Nephron progenitor cell (in vitro differentiated cells): ENCODE measurements at places on chromosomes 16 and 17.

- H3K36me3 ChIP-seq = peaks cover 6% of the 10 kb centered on the region
- H3K27ac ChIP-seq = peak overlapping the region; percentile 96
- peaks cover 73% of the 10 kb centered on the region for H3K4me1 ChIP-seq
- peak overlapping the region; percentile 70 for H3K4me3 ChIP-seq
- peaks cover 11% of the 10 kb centered on the region for H3K27me3 ChIP-seq
- peak; percentile 83 for DNase-seq
These were observed 1.9 kb downstream of the CCR10 start for GRCh38 chr17:42679492-42680330.

GRCh38 chr16:28082624-28083023, 19.1 kb upstream of the GSG1L start:
- H3K36me3 ChIP-seq = no peaks in the 10 kb centered on the region
- H3K27me3 ChIP-seq = peaks cover 5% of the 10 kb centered on the region
- no peak overlapping the region for H3K27ac ChIP-seq
- no peak for DNase-seq

GRCh38 chr16:46961373-46962353, 11.8 kb downstream of the DNAJA2 start:
- no peak for DNase-seq
- no peaks in the 10 kb centered on the region for H3K4me1 ChIP-seq
- H3K27me3 ChIP-seq = no peaks in the 10 kb centered on the region
- H3K36me3 ChIP-seq = peaks cover 79% of the 10 kb centered on the region
- no peak overlapping the region for H3K4me3 ChIP-seq

- peaks cover 40% of the 10 kb centered on the region for H3K4me1 ChIP-seq
- H3K27ac ChIP-seq = no peak overlapping the region
- H3K36me3 ChIP-seq = no peaks in the 10 kb centered on the region
- peaks cover 99% of the 10 kb centered on the region for H3K27me3 ChIP-seq
- no peak for DNase-seq
These were observed 3.3 kb downstream of the HNF1B start for GRCh38 chr17:37741341-37742115.

DNA sequence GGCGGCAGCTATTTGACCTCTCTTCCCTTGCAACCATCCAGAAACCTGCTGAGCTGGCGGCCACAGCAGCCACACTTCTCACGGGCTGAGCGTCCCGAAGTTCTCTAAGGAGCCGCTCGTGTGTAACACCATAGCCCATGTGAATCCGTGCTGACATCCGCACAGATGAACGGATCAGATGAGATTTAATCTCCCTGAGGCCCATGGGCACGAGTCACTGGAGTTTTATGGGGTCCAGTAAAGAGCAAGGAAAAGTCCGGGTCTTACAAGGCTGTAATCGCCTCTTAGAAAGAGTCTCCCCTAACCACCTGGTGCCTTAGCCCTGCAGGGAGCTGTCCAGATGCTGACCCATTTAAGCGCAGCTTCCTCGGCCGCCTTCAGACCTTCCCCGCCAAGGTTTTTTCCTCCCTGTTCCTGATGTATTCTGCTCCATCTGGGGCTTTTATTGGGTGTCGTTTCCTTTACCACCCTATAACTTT, 5.5 kb upstream of the CACNG5 start:
- peak overlapping the region; percentile 64 for H3K27ac ChIP-seq
- DNase-seq = peak; percentile 82
- H3K36me3 ChIP-seq = no peaks in the 10 kb centered on the region

- no peak overlapping the region for H3K27ac ChIP-seq
- H3K4me1 ChIP-seq = peaks cover 74% of the 10 kb centered on the region
- DNase-seq = no peak
- H3K4me3 ChIP-seq = peak overlapping the region; percentile 64
- peaks cover 21% of the 10 kb centered on the region for H3K36me3 ChIP-seq
These were observed 1.5 kb upstream of the TTYH2 start for GRCh38 chr17:74211912-74212208.

DNA sequence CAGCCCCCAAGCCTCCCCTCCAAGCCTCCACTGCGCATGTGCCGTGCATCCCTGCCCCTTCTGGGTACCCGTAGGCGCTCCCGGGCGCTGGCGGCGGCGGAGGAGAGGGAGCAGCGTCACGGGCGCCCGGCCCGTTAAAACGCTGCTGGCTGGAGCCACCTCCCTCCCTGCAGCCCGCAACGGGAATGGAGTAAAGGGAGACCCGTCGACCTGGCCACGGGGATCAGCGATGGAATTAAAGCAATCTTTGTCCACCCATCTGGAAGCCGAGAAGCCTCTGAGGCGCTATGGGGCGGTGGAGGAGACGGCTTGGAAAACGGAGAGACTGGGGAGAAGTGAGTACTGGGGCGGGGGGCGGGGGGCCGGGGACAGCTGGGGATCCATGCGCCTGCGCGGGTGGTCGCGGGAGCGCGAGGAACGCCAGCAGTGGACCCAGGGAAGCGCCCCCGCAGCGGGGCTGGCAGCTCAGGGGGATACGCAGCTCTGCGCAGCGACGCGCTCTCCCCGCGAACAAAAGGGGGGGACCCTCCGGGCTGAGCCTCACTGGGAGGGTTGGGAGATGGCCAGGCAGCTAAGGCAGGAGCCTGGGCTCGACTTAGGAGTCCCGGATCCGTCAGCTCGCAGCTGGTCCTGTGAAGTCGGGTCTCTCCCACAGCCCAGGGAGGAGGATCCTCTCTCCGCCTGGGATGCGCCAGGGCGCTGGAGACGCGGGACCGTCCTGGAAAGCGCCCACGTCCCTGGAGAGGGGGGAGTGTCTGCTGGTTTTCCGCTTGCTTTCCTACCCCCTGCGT, at the start of gene BMERB1:
BMERB1 (plus strand) TSS at position 164 of the 791 bp plus-strand sequence; CDS start at position 230, 66 bp downstream.
- peak; percentile 83 for DNase-seq
- peak within 1 kb of the TSS; percentile 84 for H3K4me3 ChIP-seq
- peaks cover 13% of the 10 kb centered on the region for H3K27me3 ChIP-seq
- H3K4me1 ChIP-seq = peaks cover 13% of the 10 kb centered on the region
- H3K27ac ChIP-seq = no peak within 1 kb of the TSS

GRCh38 chr17:47620503-47621245, 29.0 kb upstream of the KPNB1 start:
- H3K4me1 ChIP-seq = peaks cover 10% of the 10 kb centered on the region
- H3K27me3 ChIP-seq = no peaks in the 10 kb centered on the region
- H3K4me3 ChIP-seq = no peak overlapping the region
- H3K27ac ChIP-seq = peak overlapping the region; percentile 68
- H3K36me3 ChIP-seq = peaks cover 62% of the 10 kb centered on the region

- H3K27me3 ChIP-seq = no peaks in the 10 kb centered on the region
- H3K36me3 ChIP-seq = peaks cover 76% of the 10 kb centered on the region
- peaks cover 19% of the 10 kb centered on the region for H3K4me1 ChIP-seq
- no peak for DNase-seq
- H3K4me3 ChIP-seq = no peak overlapping the region
These were observed 45.8 kb downstream of the RPA1 start for GRCh38 chr17:1875597-1875996.

DNA sequence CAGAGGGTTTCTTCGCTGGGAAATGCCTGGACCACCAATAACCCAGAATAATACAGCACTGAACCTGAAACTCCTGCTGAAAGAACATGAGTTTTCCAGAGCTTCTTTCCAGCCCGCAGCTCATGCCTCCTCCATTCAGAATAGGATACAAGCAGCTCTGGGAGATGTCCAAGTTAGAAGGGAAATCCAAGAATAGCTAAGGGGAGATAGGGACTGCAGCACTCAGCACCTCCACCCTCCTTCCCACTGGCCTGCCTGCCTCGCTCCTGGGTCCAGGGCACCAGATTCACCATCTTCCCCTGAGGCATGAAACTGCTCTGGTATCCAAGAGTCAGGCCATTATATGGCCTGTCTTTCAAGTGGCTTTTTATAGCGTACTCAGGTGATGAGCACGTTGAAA, 4.1 kb downstream of the KRT31 start:
- no peak overlapping the region for H3K4me3 ChIP-seq
- no peak overlapping the region for H3K27ac ChIP-seq
- no peaks in the 10 kb centered on the region for H3K36me3 ChIP-seq
- peaks cover 16% of the 10 kb centered on the region for H3K27me3 ChIP-seq
- peaks cover 27% of the 10 kb centered on the region for H3K4me1 ChIP-seq
- DNase-seq = no peak

- H3K27ac ChIP-seq = no peak overlapping the region
- no peaks in the 10 kb centered on the region for H3K36me3 ChIP-seq
- no peak for DNase-seq
These were observed 19.8 kb downstream of the NPTX1 start for GRCh38 chr17:80456465-80457235.

- H3K27ac ChIP-seq = no peak overlapping the region
- DNase-seq = no peak
- H3K4me1 ChIP-seq = peaks cover 4% of the 10 kb centered on the region
- H3K36me3 ChIP-seq = peaks cover 59% of the 10 kb centered on the region
- no peak overlapping the region for H3K4me3 ChIP-seq
These were observed 9.2 kb downstream of the PRPSAP2 start for GRCh38 chr17:18866866-18867813.

DNA sequence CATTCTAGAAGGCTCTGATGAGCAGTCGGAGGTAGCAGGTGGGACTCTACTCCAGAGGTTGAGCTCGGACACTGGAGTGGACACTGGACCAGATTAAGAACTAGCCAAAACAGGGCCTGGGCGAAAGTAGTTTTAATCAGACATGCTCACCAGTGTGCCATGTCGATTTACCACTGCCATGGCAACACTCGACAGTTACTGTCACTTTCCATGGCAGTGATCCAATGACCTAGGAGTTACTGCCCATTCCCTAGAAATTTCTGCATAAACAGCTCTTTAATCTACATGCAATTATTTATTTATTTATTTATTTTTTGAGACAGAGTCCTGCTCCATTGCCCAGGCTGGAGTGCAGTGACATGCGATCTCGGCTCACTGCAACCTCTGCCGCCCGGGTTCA, 7.2 kb upstream of the METTL9 start:
- DNase-seq = no peak
- peaks cover 4% of the 10 kb centered on the region for H3K4me1 ChIP-seq
- no peak overlapping the region for H3K27ac ChIP-seq

- peak overlapping the region; percentile 87 for H3K4me3 ChIP-seq
- H3K27ac ChIP-seq = no peak overlapping the region
- peaks cover 39% of the 10 kb centered on the region for H3K27me3 ChIP-seq
- peaks cover 8% of the 10 kb centered on the region for H3K4me1 ChIP-seq
These were observed 999 bp upstream of the FLYWCH2 start for GRCh38 chr16:2881783-2882649.

DNA sequence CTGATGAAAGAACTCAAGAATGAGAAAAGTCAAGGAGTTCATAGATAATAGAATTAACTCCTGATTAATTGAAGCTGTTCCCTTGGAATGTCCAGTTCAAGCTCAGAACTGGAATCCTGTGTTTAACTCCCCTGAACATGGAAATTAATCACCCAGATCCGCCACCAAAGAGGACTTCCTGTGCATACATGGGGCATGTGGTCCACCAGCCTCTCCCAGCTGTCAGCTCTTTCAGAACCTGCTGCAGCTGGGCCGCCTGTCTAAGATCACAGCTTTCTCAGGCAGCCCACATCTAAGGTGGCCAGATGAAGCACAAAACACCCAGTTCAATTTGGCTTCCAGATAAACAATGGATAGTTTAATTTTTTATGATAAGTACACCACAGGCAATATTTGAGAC, 203.7 kb upstream of the COX10 start:
- no peak for DNase-seq
- H3K4me3 ChIP-seq = no peak overlapping the region
- no peak overlapping the region for H3K27ac ChIP-seq
- peaks cover 8% of the 10 kb centered on the region for H3K4me1 ChIP-seq
- no peaks in the 10 kb centered on the region for H3K27me3 ChIP-seq

GRCh38 chr16:66536525-66536924, 13.4 kb downstream of the TK2 start:
- H3K27me3 ChIP-seq = peaks cover 2% of the 10 kb centered on the region
- no peak for DNase-seq
- no peak overlapping the region for H3K4me3 ChIP-seq
- H3K27ac ChIP-seq = no peak overlapping the region
- no peaks in the 10 kb centered on the region for H3K4me1 ChIP-seq

DNA sequence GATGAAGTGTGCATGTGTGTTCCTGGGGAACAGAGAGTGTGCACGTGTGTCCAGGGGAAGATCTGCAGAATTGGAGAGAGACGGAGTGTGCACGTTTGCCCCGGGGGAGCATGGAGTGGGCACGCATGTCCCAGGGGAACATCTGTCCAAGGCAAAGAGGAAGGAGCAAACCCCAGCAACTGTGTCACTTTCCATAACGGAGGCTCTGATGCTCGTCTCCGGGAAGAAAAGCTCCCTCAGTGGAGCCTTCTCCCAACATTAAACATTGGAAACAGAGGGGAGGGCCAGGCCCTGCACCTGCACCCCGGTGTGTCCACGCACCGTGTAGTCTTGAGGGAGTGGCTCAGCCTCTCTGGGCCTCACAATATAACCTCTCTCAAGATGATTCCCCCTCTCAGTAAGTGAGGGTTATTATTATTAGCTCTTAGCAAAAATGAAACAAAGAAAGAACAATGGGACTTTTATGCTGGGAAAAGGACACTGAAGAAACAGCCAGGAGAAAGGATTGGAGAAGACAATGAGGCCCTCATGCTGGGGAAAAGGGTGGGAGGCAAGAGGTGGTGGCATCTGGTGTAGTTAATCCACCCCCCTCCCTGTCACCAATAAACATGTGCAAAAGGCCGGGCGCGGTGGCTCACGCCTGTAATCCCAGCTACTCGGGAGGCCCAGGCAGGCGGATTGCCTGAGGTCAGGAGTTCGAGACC, 7.6 kb downstream of the RAB40B start:
- no peak overlapping the region for H3K27ac ChIP-seq
- H3K4me1 ChIP-seq = peaks cover 51% of the 10 kb centered on the region

DNA sequence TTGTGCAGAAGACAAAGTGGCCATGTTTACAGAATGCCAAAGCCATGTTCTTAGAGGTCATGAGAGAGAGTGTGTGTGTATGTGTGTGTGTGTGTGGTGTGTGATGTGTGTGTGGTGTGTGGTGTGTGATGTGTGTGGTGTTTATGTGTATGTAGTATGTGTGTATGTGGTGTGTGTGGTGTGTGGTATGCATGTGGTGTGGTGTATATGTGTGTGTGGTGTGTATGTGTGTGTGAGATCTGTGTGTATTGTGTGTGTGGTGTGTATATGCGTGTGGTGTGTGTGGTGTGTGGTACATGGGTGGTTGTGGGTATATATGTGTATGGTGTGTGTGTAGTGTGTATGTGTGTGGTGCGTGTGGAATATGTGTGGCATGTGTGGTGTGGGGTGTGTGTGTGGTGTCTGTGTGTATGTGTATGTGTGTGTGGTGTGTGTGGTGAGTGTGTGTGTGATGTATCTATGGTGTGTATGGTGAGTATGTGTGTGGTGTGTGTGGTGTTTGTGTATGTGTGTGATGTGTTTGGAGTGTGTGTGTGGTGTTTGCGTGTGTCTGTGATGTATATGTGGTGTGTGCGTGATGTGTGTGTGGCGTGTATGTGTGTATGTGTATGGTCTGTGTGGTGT, 8.2 kb upstream of the KRT17 start:
- H3K36me3 ChIP-seq = no peaks in the 10 kb centered on the region
- H3K4me3 ChIP-seq = no peak overlapping the region
- no peak overlapping the region for H3K27ac ChIP-seq
- H3K4me1 ChIP-seq = peaks cover 31% of the 10 kb centered on the region
- DNase-seq = no peak

GRCh38 chr17:28133562-28133970, 91.1 kb downstream of the NLK start:
- peaks cover 25% of the 10 kb centered on the region for H3K36me3 ChIP-seq
- H3K4me1 ChIP-seq = no peaks in the 10 kb centered on the region
- H3K4me3 ChIP-seq = no peak overlapping the region
- DNase-seq = no peak
- no peaks in the 10 kb centered on the region for H3K27me3 ChIP-seq

- peaks cover 71% of the 10 kb centered on the region for H3K36me3 ChIP-seq
- no peaks in the 10 kb centered on the region for H3K27me3 ChIP-seq
- no peak for DNase-seq
- H3K4me3 ChIP-seq = no peak overlapping the region
- peak overlapping the region; percentile 64 for H3K27ac ChIP-seq
These were observed 70.9 kb downstream of the SEC14L1 start for GRCh38 chr17:77211681-77212080.
